A549 treated with GW870086 at 1 μM for 4 hours (cell line): ENCODE measurements at places on chromosomes 5 and 9. TPM values are rescaled to one million over a fixed set of nuclear protein-coding genes. Genes with fewer than 3 reads are reported as not detected.

CDKN2B-AS1 gene
- total RNA-seq, result not detected in 5 replicates

DENND4C gene
- total RNA-seq, result 12.9 to 21.4 TPM (median 18.5 TPM) in 5 replicates

CWC27 gene
- total RNA-seq, result 13.1 to 16.8 TPM (median 14.2 TPM) in 5 replicates

DOK3 gene
- 2.4 to 5.6 TPM (median 4.3 TPM) in 5 replicates for total RNA-seq

COL15A1 gene
- 0.23 to 0.77 TPM (median 0.56 TPM) in 5 replicates for total RNA-seq

TMEM252 gene
- total RNA-seq, result not detected in 5 replicates

BTNL8 gene
- total RNA-seq, result not detected in 5 replicates

GAS1 gene
- 0.06 to 0.16 TPM (median 0.09 TPM) in 5 replicates for total RNA-seq

MTREX gene
- 29.1 to 54.2 TPM (median 34.9 TPM) in 5 replicates for total RNA-seq

SLC36A1 gene
- total RNA-seq, result 8.4 to 10.2 TPM (median 9.0 TPM) in 5 replicates

TBC1D9B gene
- total RNA-seq, result 52.3 to 68.8 TPM (median 65.7 TPM) in 5 replicates

IGFBPL1 gene
- 1.8 to 3.0 TPM (median 2.6 TPM) in 5 replicates for total RNA-seq

SKP2 gene
- total RNA-seq, result 17.2 to 24.5 TPM (median 20.1 TPM) in 5 replicates

CER1 gene
- not detected in 5 replicates for total RNA-seq

SURF2 gene
- total RNA-seq, result 36.7 to 54.8 TPM (median 45.8 TPM) in 5 replicates

PCDHB10 gene
- 0.05 TPM in 2 of 5 replicates, not detected in the others for total RNA-seq

PDE8B gene
- total RNA-seq, result 1.5 to 2.1 TPM (median 1.7 TPM) in 5 replicates

SPATA31C2 gene
- total RNA-seq, result not detected in 5 replicates

STING1 gene
- total RNA-seq, result 1.1 to 1.6 TPM (median 1.2 TPM) in 5 replicates

AGTPBP1 gene
- total RNA-seq, result 7.3 to 10.0 TPM (median 9.7 TPM) in 5 replicates

SELENOP gene
- 0.23 to 0.49 TPM (median 0.31 TPM) in 5 replicates for total RNA-seq

ACOT12 gene
- 0.07 to 0.08 TPM in 2 of 5 replicates, not detected in the others for total RNA-seq

PCDHA12 gene
- 2.5 to 3.4 TPM (median 3.1 TPM) in 5 replicates for total RNA-seq

OR1B1 gene
- not detected in 5 replicates for total RNA-seq

DPYSL3 gene
- total RNA-seq, result 19.4 to 27.1 TPM (median 22.8 TPM) in 5 replicates

CD274 gene
- total RNA-seq, result 0.97 to 2.1 TPM (median 1.4 TPM) in 5 replicates

FAM221B gene
- total RNA-seq, result not detected in 5 replicates

RNF180 gene
- total RNA-seq, result 0.16 to 0.35 TPM (median 0.29 TPM) in 5 replicates

COL5A1 gene
- total RNA-seq, result 28.5 to 55.9 TPM (median 48.7 TPM) in 5 replicates

GFI1B gene
- total RNA-seq, result not detected in 5 replicates

CSF1R gene
- total RNA-seq, result 0.15 to 0.37 TPM (median 0.28 TPM) in 5 replicates
